ENCODE measurements at places on chromosomes 16 and 17.

DNA sequence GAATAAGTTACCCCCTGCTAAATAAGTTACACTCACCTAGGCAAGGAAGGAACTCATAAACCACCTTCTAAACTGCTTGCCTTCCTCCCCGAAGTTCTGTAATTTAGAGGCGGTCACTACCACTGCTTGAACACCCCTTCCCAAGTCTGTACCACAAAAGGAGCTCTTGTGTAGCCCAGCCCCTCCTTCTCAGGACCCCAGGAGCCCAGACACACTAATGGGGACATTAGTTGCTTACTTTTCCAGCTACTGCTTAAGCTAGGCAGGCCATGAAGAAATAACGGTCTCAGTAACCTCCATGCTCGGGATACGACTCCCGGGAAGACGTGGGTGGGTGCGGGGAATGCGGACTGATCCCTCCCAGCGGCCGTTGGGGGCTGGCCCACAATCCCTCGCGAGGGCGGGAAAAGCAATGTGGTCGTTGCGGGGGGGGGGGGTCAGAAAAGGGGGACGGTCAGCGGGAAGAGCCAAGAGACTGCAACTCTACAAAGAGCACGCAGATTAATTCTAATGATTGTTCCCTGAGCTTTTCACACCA is at the start of gene TEX14:
TSS of gene TEX14 (minus strand) at position 345 of the 538 bp plus-strand sequence. CDS start 40,044 bp downstream, outside the sequence.
- DNase-seq = no peak

DNA sequence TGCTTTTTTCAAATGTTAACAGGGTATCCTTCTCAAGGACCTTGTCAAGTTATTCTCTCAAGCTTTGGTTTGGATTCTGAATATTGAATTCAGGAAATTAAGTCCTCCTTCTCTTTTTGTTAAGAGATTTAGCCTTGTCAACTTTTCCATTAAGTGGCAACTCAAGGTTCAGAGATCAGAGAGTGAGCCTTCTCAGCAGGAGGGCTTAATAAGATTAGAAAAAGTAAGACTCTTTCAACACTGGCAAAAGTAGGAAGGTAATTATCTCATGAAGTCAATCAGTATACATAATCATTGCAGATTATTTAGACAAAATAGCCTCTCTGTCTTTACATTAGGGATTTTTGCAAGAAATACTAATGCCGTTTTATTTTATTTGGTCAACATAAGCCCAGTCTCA is 330.7 kb downstream of the KIF2B start:
- no peak for DNase-seq

DNA sequence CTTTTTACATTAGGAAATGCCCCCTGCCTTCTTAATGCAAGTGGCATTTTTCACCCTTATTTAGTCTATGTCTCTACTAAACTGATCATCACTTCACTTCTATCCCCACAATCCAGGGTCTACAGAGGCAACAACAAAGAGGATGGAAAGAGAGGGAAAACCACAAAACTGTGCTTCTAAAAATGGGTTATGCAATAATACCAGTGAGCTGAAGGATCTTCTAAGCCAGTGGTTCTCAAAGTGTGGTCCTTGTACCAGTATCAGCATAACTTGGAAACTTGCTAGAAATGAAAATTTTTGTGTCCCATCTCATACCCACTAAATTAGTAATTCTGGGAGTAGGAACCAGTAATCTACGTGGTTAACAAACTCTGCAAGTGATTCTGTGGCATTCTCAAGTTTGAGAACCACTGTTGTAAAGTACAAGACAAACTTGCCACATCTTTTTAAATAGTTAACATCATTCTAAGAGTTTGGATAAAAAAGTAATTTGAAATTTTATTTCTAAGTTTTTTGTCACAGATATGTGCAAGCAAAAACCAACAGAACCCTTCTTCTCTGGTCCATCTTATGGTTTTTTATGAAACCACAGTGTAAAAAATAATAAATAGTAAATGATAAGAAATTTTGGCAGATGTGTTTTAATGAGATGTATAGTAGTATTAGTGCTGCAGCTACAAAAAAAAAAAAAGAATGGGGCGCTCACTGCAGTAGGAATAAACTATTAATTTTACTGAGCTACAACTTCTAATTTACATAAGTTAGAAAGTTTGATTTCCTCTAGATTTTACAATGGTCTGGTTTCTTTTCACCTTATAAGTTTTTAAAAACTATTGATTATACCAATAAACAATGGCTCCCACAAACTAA is 16.2 kb downstream of the CDC27 start:
- no peak for DNase-seq

GRCh38 chr16:50996830-50997186 is 154.3 kb downstream of the SALL1 start:
- no peak for DNase-seq

GRCh38 chr17:1559047-1560043 is 3.2 kb downstream of the PITPNA start:
- DNase-seq = no peak

DNA sequence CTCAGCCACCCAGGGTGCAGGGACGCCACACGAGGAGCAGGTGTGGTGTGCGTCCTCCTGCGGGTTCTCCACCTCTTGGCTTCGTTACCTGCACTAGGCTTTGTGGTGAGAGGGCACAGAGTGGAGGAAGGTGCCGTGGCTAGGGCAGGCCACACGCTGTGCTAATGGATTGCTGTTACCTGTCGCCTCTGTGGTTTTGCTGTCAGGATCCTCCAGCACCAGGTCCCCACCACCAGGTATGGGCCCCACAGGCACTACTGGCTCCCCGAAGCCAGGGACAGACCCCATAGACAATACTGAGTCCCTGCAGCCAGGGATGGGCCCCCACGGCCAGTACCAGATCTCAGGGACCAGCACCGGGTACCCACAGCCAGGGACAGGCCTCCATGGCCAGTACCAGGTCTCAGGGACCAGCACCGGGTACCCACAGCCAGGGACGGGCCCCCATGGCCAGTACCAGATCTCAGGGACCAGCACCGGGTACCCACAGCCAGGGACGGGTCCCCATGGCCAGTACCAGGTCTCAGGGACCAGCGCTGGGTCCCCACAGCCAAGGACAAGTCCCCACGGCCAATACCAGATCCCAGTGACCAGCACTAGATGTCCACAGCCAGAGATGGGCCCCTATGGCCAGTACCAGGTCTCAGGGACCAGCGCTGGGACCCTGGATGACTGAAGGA is 315.6 kb downstream of the SEC14L1 start:
- no peak for DNase-seq

All from HS-27A (cell line).